ENCODE measurements at places on chromosomes 12 and 14. TPM values are rescaled to one million over a fixed set of nuclear protein-coding genes. Genes with fewer than 3 reads are reported as not detected.
A peak's percentile ranks its signal among the peaks of the same experiment; 100 is the strongest.

SLC10A1 gene
- total RNA-seq: not detected

KRT72 gene
- not detected for total RNA-seq

MLH3 gene
- 11.1 TPM for total RNA-seq

CMAS gene
- total RNA-seq: 50.4 TPM

CAPRIN2 gene
- total RNA-seq: 26.5 TPM

METAP2 gene
- total RNA-seq: 69.2 TPM

FGF6 gene
- not detected for total RNA-seq

LUM gene
- total RNA-seq: 5.1 TPM

NKX2-1 gene
- total RNA-seq: not detected

ACVRL1 gene
- 17.2 TPM for total RNA-seq

SLC41A2 gene
- total RNA-seq: 1.4 TPM

AMDHD1 gene
- 0.26 TPM for total RNA-seq

TAS2R31 gene
- 6.5 TPM for total RNA-seq

INSM2 gene
- total RNA-seq: not detected

GRCh38 chr12:91572869-91573268 is 390.3 kb upstream of the DCN start:
- H3K4me1 ChIP-seq: no peaks in the 10 kb centered on the region
- no peaks in the 10 kb centered on the region for H3K36me3 ChIP-seq
- H3K27me3 ChIP-seq: no peaks in the 10 kb centered on the region
- no peak overlapping the region for H3K27ac ChIP-seq
- no peak for DNase-seq
- no peak overlapping the region for H3K4me3 ChIP-seq

GRCh38 chr12:109459247-109459646 is 17.9 kb downstream of the KCTD10 start:
- DNase-seq: no peak
- H3K4me3 ChIP-seq: no peak overlapping the region
- H3K27ac ChIP-seq: peak overlapping the region; percentile 90
- peaks cover 39% of the 10 kb centered on the region for H3K36me3 ChIP-seq
- peaks cover 72% of the 10 kb centered on the region for H3K4me1 ChIP-seq
- no peaks in the 10 kb centered on the region for H3K27me3 ChIP-seq

GRCh38 chr14:79781882-79782281 is 429.4 kb downstream of the DIO2 start:
- no peaks in the 10 kb centered on the region for H3K27me3 ChIP-seq
- DNase-seq: no peak
- no peaks in the 10 kb centered on the region for H3K36me3 ChIP-seq
- no peak overlapping the region for H3K4me3 ChIP-seq
- no peak overlapping the region for H3K27ac ChIP-seq
- H3K4me1 ChIP-seq: no peaks in the 10 kb centered on the region

GRCh38 chr12:40579687-40580086 is 112.6 kb upstream of the CNTN1 start:
- no peaks in the 10 kb centered on the region for H3K27me3 ChIP-seq
- no peaks in the 10 kb centered on the region for H3K36me3 ChIP-seq
- H3K4me3 ChIP-seq: no peak overlapping the region

GRCh38 chr14:28321475-28322244 is 444.9 kb upstream of the FOXG1 start:
- H3K27me3 ChIP-seq: no peaks in the 10 kb centered on the region
- no peak overlapping the region for H3K27ac ChIP-seq
- H3K4me1 ChIP-seq: no peaks in the 10 kb centered on the region
- H3K4me3 ChIP-seq: no peak overlapping the region
- H3K36me3 ChIP-seq: no peaks in the 10 kb centered on the region

- no peaks in the 10 kb centered on the region for H3K36me3 ChIP-seq
These were observed 62.3 kb downstream of the MGAT4C start for GRCh38 chr12:86193931-86194330.

GRCh38 chr14:104284636-104285507 is 146.5 kb downstream of the KIF26A start:
- no peak overlapping the region for H3K4me3 ChIP-seq
- peaks cover 11% of the 10 kb centered on the region for H3K4me1 ChIP-seq
- DNase-seq: no peak
- no peaks in the 10 kb centered on the region for H3K27me3 ChIP-seq
- no peaks in the 10 kb centered on the region for H3K36me3 ChIP-seq

- H3K4me1 ChIP-seq: no peaks in the 10 kb centered on the region
- no peaks in the 10 kb centered on the region for H3K27me3 ChIP-seq
- H3K36me3 ChIP-seq: no peaks in the 10 kb centered on the region
- no peak overlapping the region for H3K27ac ChIP-seq
- no peak overlapping the region for H3K4me3 ChIP-seq
These were observed 4.0 kb downstream of the RASAL1 start for GRCh38 chr12:113131556-113131955.

- H3K27me3 ChIP-seq: no peaks in the 10 kb centered on the region
- H3K27ac ChIP-seq: no peak overlapping the region
- peaks cover 11% of the 10 kb centered on the region for H3K36me3 ChIP-seq
- no peaks in the 10 kb centered on the region for H3K4me1 ChIP-seq
- no peak overlapping the region for H3K4me3 ChIP-seq
These were observed 76.3 kb downstream of the ESR2 start for GRCh38 chr14:64217834-64218233.

- H3K4me1 ChIP-seq: peaks cover 28% of the 10 kb centered on the region
- no peaks in the 10 kb centered on the region for H3K27me3 ChIP-seq
- H3K27ac ChIP-seq: peak overlapping the region; percentile 84
- no peak for DNase-seq
- H3K36me3 ChIP-seq: no peaks in the 10 kb centered on the region
These were observed 1.9 kb downstream of the BCL7A start for GRCh38 chr12:122023339-122024131.

- no peaks in the 10 kb centered on the region for H3K27me3 ChIP-seq
- no peak for DNase-seq
- no peak overlapping the region for H3K4me3 ChIP-seq
- H3K4me1 ChIP-seq: no peaks in the 10 kb centered on the region
- H3K27ac ChIP-seq: no peak overlapping the region
- H3K36me3 ChIP-seq: no peaks in the 10 kb centered on the region
These were observed 88.9 kb downstream of the NUMB start for GRCh38 chr14:73369428-73369827.

- no peak overlapping the region for H3K27ac ChIP-seq
- H3K4me1 ChIP-seq: no peaks in the 10 kb centered on the region
- H3K4me3 ChIP-seq: no peak overlapping the region
- H3K36me3 ChIP-seq: peaks cover 18% of the 10 kb centered on the region
These were observed 55.1 kb downstream of the MNAT1 start for GRCh38 chr14:60789656-60790055.

- no peak overlapping the region for H3K27ac ChIP-seq
- no peak overlapping the region for H3K4me3 ChIP-seq
- DNase-seq: no peak
- peaks cover 57% of the 10 kb centered on the region for H3K4me1 ChIP-seq
- H3K36me3 ChIP-seq: no peaks in the 10 kb centered on the region
These were observed 15.2 kb upstream of the FOXN3 start for GRCh38 chr14:89432226-89432625.

- no peak overlapping the region for H3K4me3 ChIP-seq
- no peaks in the 10 kb centered on the region for H3K27me3 ChIP-seq
- H3K36me3 ChIP-seq: no peaks in the 10 kb centered on the region
- peaks cover 53% of the 10 kb centered on the region for H3K4me1 ChIP-seq
These were observed 13.6 kb upstream of the ACVR1B start for GRCh38 chr12:51937926-51938325.

DNA sequence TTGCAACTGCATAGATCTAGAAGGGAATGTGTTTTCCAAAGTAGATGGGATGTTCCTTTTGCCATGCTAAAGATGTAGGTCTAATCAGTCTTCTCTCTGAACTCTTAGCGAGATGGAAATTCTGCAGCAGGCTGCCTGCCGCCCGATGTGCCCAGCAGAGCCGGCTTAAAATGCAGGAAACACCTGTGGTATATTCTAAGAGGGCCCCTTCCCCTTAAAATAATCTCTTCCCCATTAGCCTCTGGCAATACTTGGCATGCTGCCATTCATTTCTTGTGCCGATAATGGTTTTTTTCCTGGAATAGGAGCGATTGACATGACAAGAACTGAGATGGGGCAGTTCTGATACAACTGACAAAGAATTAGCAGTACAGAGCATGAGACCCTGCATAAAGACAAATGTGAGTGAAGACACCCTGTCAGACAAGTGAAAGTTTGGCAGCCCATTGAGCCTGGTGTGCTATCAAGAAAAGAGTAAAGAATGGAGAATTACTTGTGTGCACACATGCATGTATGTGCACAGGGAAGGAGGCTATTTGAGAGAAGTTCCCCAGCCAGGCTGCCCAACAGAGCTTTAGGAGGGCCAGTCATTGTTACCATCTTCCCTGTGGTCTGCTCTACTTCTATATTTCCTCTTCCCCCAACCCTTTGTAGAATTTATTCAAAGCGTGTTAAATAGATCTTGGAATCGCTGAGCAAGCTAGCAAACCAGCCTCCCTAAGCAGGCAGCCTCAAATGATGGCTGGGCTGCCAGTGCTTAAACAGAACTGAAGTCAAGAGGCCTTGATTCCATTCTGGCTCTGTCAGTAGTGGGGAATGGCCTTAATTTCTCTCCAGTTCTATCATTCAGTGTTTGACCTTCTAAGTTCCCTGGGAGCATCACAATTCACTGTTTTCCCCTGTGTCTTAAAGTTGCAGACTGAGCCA is 29.6 kb upstream of the NTF3 start:
- no peaks in the 10 kb centered on the region for H3K36me3 ChIP-seq
- no peaks in the 10 kb centered on the region for H3K27me3 ChIP-seq

DNA sequence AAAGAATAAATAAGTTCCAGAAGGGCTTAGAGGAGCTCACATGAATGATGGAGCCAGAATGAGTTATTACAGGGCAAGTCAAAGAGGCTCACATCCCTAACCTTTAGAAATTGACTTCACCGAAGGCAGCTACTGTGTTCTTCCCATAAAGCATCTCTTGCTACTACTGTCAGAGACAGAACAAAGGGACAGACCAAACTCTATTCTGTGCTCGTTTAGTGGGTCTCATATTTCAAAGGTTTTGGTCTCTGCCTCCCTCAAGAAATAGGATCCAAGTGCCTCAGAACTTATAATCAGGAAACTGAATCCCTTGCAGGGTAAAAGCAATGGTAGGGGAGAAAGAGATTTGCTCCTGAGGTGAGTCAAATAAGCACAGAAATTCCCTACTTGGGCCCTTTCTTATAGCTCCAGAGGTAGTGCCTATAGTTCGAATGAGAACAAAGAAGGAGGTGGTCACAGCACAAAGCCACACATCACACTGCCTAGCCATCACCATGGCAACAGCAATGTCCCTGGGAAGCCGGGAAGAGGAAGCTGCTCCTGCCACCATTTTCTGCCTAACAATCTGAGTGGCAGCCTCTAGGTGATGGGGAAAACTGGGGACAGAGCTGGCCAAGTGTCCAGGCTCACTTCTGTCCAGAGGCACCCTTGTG is 294.9 kb downstream of the FOXN3 start:
- H3K4me1 ChIP-seq: no peaks in the 10 kb centered on the region
- no peak for DNase-seq
- no peaks in the 10 kb centered on the region for H3K27me3 ChIP-seq
- no peaks in the 10 kb centered on the region for H3K36me3 ChIP-seq
- H3K27ac ChIP-seq: no peak overlapping the region

DNA sequence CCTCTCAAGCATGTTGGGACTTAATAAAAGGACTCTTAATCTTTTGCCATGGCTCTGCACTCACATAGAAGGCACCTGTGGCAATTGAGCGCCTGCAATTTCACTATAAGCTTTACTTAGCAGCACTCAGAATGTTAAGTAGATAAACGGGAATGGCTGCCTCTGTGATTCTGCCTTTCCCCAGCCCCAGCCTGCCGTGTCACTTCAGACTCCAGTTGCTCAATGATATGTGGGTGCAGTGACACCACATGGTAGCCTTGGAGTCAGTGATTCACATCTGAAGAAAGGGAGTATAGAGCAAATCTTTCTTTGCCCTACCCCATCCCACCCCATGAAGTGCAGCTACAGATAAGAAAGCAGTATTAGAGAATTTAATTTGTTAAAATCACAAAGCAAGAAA is 96.1 kb downstream of the ZFC3H1 start:
- no peaks in the 10 kb centered on the region for H3K27me3 ChIP-seq
- H3K36me3 ChIP-seq: no peaks in the 10 kb centered on the region
- H3K27ac ChIP-seq: no peak overlapping the region
- no peak overlapping the region for H3K4me3 ChIP-seq

DNA sequence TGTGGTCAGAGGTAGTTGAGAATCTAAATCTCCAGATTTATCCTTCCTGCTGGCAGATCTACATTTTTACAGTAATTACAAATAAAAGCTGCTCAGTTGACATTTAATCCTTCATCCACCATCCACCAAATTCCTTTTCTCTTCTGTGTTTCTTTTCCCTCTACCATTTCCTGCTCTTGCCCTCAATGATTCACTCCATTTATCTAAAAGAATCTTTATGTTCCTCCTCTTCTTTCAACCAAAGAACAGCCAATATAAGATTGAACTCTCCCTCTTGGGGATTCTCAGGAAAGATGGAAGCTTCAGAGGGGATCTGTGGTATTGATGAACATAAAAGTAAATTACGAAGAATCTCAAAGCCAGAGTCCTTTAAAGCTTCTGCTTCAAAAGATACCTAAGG is 4.4 kb downstream of the MAP4K5 start:
- H3K27me3 ChIP-seq: no peaks in the 10 kb centered on the region
- H3K4me1 ChIP-seq: peaks cover 24% of the 10 kb centered on the region
- no peak for DNase-seq
- no peaks in the 10 kb centered on the region for H3K36me3 ChIP-seq
- no peak overlapping the region for H3K4me3 ChIP-seq
- H3K27ac ChIP-seq: no peak overlapping the region

DNA sequence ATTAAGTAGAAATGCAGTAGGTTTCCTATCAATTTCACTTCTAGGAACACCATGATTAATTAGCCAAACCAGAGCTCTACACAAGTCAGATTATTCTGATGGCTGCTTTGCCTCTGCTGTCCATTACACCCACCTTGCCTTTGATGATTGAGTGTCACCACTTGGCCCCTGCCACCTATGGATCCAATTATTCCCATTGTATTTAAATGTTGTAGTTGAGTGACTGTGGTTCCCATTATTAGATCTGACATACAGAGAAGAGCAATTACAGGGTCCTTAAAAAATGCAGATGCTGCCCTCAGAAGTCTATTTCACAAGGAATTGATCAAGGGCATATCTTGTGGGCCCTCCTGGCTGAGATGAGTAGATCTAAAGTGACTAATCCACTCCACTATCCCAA is 39.5 kb upstream of the SLC38A4 start:
- H3K36me3 ChIP-seq: no peaks in the 10 kb centered on the region
- no peak overlapping the region for H3K4me3 ChIP-seq
- H3K4me1 ChIP-seq: no peaks in the 10 kb centered on the region
- no peak for DNase-seq
- H3K27ac ChIP-seq: no peak overlapping the region
